Stimulated activated CD8-positive, alpha-beta memory T cell treated with anti-CD3 and anti-CD28 coated beads, Interleukin-4, amount 100 ng/mL, for 24 hours (primary cell): ENCODE measurements at places on chromosomes 1 and 21.

DNA sequence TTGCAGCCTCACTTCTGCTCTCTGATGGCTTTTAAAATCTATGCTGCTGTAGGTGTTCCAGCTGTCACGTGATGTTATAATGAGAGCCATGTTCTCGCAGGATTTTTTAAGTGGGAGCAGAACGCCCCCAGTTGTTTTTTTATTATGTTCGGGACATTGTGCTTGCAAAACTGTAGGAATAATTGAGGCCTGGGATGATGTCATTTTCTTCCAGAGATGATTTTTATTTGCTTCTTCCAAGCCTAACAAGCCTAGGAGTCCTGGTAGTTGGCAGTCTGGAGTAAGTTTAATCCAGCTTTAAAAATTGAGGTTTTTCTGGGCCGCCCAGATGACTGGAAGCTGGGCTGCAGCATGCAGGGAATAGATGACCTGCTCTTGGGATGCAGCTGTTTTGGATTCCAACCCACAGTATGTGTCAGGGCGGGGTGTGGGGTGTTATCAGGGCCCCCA, 34.6 kb upstream of the CHIT1 start:
- no peak for DNase-seq

GRCh38 chr1:183019139-183019740, 4.0 kb upstream of the LAMC1 start:
- DNase-seq = no peak

DNA sequence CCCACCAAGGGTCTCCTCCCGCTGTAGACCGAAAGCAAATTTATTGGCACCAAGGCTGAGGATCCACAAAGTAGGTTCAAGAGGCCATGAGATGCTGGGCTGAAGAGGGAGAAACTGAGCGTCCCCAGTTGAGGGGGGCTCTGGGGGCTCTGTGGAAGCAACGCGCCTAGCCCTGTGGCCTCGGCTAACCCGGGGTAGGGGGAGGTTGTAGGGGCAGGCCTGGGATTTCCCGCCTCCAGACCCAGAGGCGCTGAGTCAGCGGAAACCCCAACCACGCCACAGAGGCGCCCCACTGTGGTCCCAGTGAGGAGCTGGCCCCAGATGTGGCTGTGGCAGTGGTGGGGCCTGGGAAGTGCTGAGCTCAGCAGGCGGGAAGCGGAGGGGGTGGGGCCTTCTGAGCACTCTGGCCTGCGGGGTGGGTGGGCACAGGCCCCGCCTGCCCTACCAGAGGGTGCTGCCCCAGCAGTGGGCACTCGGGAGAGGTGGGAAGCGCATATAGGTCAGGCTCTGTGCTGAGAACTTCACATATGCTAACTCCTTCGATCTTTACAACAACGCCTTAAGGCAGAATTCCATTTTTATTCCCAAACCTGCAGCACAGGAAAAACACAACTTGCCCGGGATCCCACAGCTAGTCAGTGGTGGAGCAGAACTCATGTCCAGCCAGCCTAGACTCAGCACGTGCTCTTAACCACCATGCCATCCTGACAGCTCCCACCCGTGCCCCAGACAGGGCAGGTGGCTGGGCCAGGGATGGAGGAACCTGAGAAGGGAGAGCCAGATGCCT, 1.5 kb upstream of the COL16A1 start:
- peak; percentile 68 for DNase-seq

GRCh38 chr1:40076895-40077312, 20.1 kb downstream of the PPT1 start:
- DNase-seq = no peak

DNA sequence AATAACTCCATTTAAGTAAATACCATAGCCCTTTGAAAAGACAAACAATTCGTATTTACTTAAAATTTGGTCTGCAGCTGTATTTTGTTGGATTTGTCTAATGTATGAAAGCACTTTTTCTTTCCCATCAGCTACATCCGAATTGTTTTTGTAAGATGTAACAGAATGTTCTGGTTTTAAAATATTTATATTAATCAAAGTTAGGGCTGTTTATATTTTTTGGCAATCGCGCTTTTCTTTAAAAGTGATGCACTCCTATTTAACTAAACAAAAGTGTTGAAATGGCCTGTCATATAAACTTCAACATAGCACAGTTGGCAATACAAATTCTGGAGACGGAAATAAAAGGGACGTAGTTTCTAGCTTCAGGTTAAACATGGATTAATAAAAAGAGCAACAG, 216.3 kb upstream of the ADGRL2 start:
- DNase-seq = no peak

DNA sequence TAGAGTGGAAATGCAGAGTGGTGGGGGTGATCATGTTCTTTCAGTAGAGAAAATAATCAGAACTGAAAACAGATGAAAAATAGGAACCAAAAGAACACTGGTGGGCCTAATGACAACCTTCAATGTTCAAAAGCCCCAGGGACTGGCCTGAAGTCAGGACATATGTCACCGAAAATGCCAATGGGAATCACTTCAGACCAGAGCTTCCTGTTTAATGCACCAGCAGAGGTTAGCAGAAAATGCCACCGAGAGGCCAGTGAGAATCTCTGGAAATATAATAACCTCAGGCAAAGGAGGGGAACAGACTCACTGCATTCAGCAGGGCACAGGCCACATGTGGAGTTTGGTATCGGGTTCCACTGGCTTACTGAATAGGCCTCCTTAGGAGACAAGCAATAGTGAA, 15.9 kb upstream of the CD58 start:
- DNase-seq = no peak

DNA sequence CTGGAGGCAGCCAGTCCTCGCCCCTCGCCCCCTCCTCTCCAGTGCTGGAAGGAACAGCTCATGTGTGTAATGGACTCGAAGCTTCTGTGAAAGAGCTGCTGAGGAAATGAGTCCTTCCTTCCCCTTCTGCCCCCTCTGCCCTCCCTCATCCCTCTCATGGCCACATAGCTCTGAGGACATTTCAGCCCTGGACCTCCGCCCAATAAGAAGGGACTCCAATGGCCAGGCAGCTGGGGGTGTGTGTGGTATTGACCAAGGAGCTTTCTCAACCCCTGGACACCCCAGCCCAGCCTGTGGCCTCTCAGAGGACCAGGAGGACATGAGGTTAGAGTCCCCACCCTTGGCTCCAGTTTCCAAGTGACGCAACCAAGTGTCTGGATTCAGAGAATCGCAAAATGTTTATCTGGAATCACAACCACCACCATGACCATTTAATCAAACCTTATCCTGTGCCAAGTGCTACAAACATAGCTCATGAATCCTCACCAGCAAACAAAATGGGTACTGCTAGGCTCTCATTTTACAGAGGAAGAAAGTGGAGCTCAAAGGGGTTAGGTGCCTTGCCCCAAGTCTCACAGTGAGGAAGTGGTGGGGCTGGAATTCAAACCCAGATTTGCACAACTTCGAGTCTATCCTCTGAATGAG, 47.8 kb upstream of the ECE1 start:
- no peak for DNase-seq

DNA sequence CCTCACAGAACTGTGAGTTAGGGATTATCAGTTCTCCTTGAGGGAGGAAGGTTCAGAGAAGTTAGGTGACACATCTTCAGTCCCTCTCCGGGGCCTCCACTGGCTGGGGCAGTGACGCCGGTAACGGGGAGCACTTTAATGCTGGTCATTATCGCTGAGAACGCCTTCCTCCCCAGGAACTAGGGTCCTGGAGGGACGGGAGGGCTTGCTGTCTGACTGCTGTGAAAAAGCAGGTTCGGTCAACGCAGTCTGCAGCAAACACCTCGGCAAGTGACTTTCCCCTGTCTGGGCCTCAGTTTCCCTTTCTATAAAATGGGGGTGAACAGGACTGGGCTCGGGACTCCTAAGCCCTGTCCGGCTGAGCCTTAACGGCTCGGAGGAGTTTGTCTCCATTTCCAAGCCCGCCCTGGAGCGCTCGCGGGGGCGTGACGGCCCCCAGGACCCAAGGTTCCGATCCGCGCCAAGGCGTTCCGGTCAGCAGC, 341 bp upstream of the TMEM61 start:
- DNase-seq = no peak

DNA sequence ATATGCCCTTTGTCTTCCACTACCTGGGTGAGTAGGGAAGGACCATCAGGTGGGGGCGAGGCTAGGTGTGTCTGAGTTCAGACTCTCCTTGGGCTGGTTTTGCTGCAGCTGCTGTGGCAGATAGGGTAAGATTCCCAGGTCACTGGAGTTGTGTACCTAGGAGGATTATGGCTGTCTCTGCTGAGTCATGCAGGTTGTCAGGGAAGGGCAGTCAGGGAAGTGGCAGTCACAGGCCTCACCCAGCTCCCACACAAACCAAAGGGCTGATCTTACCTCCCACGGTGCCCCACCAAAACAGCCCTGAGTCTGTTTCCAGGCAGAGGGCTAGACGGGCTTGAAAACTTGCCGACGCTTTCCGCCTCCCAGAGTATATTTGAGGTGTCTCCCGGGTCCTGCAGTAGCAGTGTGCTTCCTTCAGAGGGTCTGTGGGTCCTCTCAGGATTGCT, 201.6 kb upstream of the PLXNA2 start:
- DNase-seq = no peak

DNA sequence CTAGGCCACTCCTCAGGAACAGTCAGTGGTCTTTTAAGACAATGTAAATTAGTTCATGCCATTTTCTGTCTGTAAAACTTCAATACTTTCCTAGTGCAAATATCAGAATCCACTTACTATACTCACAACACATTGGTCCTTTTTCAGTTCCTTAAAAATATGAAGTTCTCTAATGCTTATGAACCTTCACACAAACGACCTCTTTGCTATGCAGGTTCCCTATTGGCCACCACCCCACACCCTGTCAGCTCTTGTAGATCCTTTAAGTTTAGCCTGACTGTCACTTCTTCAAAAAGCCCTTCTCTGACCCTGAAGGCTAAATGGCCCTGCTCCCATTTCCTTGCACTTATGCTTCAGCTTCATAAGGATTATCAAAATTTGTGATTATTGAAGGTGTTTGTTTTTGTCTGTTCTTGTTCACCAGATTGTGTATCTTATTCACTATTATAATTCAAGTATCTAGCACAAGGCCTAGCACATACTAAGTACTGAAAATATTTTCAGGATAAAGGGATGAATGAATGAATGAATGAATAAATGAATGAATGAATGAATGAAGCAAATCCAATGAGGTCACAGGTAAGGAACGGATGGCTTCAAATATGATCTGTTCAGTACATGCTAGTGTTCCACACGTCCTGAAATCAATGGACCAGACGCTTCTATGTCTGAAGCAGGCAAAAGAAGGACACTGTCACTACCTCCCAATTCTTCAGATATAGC, 373.9 kb downstream of the VAV3 start:
- DNase-seq = no peak

- no peak for DNase-seq
These were observed 95.2 kb downstream of the CAMK2N1 start for GRCh38 chr1:20390589-20391331.

DNA sequence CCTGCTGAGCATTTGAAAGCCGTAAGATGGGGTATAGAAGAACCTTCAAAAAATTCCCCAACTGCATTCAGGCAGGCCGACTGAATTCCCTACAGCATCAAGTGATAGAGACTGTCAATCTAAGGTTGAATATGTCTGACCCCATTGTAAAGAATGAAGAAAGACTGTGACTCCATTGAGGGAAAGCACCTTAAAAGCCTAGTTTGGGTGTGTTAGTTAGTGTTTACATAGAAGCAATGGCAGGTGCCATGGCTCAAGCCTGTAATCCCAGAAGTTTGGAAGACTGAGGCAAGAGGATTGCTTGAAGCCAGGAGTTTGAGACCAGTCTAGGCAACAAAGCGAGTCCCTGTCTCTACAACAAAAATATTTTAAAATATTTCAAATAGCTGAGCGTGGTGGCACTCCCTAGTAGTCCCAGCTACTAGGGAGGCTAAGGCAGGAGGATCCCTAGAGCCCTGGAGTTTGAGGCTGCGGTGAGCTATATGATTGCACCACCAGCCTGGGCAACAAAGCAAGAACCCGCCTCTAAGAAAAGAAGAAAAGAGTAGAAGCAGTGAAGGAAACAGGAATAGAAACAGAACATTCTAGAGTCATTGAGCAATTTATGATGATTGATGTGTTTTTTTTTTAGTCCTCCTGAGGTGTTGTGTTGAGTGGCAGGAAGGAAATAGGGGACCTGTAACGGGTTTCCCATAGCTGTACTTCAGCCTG, 15.4 kb downstream of the POLR3GL start:
- DNase-seq = no peak

DNA sequence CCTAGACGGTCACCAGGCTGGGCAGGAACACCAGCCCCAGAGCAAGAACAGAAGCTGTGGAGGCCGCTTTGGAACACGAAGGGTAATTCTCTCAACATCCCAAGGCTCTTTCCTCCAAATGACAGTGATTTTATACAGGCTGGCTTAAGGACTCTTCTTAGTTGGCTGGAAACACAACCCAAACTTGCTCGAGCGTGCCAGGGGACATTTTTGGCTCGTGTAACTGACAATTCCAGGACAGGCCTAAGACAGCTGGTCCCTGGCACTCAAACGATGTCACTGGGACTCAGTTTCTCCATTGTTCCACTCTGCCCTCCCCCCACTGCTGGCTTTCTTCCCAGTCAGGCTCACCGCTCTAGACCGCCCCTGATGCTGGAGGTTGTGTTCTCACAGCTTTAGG, 164.7 kb downstream of the NPHP4 start:
- DNase-seq = no peak

GRCh38 chr21:44943686-44944550, 4.1 kb downstream of the SLX9 start:
- no peak for DNase-seq

GRCh38 chr21:34129901-34130715, 56.7 kb downstream of the MRPS6 start:
- DNase-seq = no peak

GRCh38 chr1:87594736-87595383, 266.2 kb downstream of the LMO4 start:
- DNase-seq = no peak

DNA sequence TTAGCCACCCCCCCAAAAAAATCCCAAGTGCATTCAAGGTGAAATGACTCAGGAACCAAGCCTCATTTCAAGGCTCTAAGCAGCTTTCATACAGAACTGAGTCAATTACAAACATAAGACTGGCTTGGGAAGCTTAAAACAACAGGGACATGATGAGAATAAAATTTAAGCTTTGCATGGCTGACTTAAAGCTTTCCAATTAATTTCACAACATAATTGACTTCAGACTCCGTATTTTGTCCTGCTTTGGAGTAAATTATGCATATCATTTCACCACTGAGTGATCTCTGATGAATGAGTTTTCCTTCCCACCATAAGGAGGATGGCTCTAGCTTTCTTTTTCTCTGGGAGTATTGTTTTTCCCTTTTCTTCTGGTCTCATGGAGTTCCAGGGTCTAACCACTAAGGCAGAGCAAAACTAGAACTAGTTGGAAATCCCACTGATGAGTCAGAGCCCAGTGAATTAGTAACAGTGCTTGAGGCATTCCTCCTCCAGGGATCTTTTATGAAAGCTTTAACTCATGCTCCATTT, 72.8 kb downstream of the XCL2 start:
- no peak for DNase-seq

- no peak for DNase-seq
These were observed 318.5 kb downstream of the NTNG1 start for GRCh38 chr1:107459204-107459904.

GRCh38 chr1:7471836-7472235, 299.3 kb upstream of the VAMP3 start:
- DNase-seq = no peak
